ENCODE measurements at places on chromosomes 3 and 15. TPM values are rescaled to one million over a fixed set of nuclear protein-coding genes. Genes with fewer than 3 reads are reported as not detected.

SLC7A14 gene
- total RNA-seq = 0.49 TPM

CLK3 gene
- 67.7 TPM for total RNA-seq

UBE2E2 gene
- total RNA-seq = 169 TPM

HGD gene
- total RNA-seq = not detected

SSUH2 gene
- total RNA-seq = 2.3 TPM

ERICH6 gene
- total RNA-seq = not detected

SERINC4 gene
- not detected for total RNA-seq

PRR20G gene
- not detected for total RNA-seq

C3orf85 gene
- not detected for total RNA-seq

MED12L gene
- total RNA-seq = 25.0 TPM

ANKRD63 gene
- total RNA-seq = 0.74 TPM

TNFSF10 gene
- total RNA-seq = not detected

LRRC3B gene
- total RNA-seq = 11.3 TPM
